ENCODE measurements at places on chromosomes 7 and 10.

GRCh38 chr10:49359349-49360270 is 36.3 kb downstream of the DRGX start:
- DNase-seq = no peak

- no peak for DNase-seq
Measured at GRCh38 chr10:102581981-102582580, 62.2 kb upstream of the TRIM8 start.

- peak; percentile 77 for DNase-seq
Measured at GRCh38 chr10:98045785-98046389, 15.5 kb upstream of the CRTAC1 start.

DNA sequence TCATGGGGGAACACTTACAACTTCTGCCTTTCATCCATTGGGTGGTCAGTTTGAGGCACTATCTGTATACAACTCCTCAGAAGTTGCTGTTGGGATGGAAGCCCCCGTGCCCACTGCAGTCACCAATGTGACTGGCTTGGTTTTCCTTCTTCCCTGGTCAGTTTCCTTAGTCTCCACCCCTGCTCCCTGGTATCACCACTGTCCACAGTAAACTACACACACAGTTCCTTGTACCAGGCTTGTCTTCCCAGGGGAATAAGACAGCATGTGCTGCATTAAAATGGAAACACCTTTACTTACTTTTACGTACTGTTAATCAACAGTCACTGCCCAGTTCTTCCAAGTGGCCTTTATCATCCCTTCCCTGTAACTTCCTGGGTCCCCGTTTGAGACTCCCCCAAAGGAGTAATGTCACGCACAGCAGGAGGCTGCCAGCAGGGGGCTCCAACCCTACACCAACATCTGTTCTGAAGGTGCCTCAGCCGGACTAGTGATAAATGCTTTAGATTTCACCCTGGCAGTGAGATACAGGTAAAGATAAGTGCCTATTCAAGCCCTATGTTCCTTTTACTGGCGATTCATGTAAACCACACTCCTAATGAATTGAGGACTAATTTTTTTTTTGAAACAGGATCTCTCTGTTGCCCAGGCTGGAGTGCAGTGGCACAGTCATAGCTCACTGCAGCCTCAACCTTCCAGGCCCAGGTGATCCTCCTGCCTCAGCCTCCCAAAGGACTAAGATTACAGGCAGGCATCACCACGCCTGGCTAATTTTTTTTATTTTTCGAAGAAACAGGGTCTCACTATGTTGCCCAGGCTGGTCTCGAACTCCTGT is 45.3 kb upstream of the PIK3AP1 start:
- peak; percentile 71 for DNase-seq

- DNase-seq = no peak
Measured at GRCh38 chr7:84117304-84117703, 77.3 kb downstream of the SEMA3A start.

DNA sequence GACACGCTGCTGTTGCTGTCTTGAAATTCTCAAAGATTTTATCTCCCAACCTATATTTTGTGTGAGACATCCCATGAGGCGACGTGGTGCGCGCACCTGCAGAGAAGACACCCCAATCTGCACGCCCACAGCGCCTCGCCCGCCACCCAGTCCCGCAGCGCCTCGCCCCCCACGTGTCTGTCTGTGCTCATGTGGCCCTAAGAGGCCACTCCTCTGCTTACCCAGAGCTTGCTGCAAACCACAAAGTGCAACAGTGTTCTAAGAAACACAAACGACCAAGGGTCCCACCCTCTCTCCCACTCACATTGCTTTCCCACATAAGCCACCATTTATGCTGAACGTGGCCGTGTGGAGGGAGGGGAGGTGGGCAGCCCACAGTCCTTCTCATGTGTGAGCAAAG is 287.2 kb downstream of the PTPRN2 start:
- no peak for DNase-seq

DNA sequence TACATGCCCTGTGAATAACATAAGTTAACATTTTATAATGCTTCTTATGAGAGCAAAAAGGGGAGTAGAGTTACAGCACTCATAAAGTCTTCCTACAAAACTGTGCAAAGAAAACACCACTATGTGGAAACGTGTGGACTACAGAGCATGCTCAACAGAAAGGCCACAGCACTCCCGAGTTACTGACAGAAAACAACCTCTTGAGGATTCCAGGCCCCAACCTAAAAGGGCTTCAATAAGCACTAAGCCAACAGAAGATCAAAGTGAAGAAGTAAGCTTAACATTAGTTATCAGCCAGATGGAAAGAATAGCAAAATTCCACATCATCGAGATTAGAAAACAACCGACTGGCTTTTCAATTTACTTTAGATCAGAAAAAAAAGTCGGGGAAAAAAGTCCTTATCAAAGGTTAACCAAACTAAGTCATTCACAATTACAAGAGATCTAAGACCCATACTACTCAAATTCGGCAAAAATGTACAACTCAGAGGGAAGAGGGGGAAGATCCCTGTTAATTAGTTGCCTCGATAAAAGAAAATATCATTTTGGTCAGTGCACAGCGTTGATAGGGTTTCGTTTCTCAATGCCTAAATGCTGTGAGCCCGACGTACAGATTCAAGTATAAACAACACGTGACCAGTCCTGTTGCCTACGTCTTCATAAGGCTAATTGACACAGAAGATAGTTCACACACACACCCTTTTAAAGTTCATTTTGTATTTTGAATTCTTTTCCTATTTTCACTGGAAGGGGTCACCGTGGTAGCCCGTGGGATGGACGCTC is 1.4 kb downstream of the KBTBD2 start:
- DNase-seq = no peak

- no peak for DNase-seq
Measured at GRCh38 chr7:17058568-17058967, 176.8 kb upstream of the AGR3 start.

- no peak for DNase-seq
Measured at GRCh38 chr7:50197549-50197948, 104.5 kb upstream of the ZPBP start.

DNA sequence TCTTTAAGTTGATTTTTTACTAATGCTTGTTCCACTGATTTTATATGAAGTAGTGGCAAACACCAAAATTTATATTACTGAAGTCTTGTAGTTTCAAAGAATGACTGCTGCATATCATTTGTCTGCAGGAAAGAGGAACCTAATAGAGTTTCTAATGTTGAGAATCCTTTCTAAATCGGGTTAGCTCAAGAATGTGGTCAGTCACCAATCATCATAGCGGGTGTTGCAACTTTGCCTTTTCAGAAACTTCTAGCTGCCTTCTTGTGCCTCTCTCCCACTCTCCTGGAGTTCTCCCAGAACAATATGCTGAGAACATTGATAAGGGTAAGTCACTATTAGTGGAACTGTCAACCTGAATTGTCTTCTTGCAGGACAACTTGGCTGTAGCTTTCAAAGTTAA is 524.8 kb upstream of the SORCS1 start:
- no peak for DNase-seq

- no peak for DNase-seq
Measured at GRCh38 chr7:158270106-158270775, 317.4 kb downstream of the PTPRN2 start.

DNA sequence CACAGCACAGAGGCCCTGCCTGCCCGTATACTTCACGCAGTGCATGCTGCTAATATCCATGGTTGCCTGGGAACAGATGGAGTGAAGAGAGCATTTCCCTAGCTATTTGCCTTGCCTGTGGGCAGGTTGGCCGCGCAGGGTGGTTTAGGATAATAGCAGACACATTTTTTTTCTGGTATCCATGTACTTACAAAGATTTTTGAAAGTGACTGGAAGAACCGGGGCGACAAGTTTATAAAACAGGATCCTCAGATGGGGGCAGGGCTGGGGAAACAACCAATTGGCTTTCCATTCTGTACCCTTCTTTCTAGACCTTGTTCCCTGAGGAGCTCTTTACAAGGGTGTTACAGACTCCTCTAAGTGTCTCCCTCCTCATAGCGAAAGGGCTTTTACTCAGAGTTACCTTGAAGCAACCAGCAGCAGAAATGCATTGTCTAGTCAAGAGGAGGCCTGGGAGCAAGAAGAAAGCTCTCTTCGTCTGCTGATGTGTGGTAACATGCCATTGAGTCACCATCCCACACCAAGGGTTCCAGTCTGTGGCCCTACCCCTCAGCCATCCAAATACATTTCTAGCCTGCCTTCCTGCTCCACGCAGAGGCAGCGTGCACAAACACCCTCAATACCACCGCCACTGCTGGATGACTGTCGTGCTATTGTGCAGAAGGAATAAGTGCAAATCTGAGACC is 31.5 kb downstream of the MTURN start:
- peak; percentile 92 for DNase-seq

GRCh38 chr7:2387897-2388636 is 15.3 kb upstream of the CHST12 start:
- DNase-seq = no peak

GRCh38 chr10:14131261-14131960 is 199.3 kb downstream of the FRMD4A start:
- DNase-seq = no peak

DNA sequence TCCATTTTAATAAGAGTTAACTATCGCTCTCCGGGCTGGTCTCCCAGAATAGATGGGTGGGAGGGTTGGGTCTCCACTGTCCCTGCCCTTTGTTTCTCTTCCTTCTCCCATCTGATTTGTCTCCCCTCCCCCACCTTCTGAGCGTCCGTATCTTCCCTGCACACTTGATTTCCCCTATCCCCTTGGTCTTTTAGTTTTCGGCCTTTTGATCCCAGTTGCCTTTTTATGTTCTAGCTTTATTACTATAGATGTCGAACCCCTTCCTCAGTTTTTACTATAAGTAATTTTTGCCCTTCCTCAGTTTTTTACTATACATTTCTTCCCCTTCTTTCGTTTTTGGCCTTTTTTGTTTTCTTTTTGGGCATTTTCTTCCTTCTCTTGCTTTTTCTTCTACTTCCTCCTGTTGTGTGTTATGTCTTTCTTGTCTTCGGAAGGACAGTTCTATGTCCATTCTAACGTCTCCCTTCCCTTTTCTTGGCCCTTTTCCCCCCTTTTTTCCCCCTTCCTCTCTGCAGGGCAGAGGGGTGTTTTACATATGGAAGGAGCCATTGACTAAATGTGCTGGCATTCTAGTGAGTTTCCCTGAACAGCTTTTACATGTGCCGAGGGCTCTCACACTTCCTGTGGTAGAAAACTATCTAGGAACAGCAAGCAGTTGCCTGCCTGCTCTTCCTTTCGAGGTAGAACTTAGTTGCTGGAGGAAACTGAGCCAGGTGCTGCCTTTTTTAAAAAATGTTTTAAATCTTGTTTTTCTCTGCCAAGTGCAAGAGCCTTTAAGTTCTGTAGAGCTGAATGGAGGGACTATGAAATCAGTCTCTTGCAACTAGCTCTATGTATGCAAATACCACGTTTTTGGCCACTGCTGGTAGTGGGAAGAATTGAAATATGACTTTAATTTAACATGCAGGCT is 2.8 kb downstream of the TET1 start:
- no peak for DNase-seq
